Activated T-helper 17 cell treated with anti-CD3 and anti-CD28 coated beads, Interleukin-2, amount 50 U/mL, for 72 hours (primary cell): ENCODE measurements at places on chromosomes 6 and 20.

DNA sequence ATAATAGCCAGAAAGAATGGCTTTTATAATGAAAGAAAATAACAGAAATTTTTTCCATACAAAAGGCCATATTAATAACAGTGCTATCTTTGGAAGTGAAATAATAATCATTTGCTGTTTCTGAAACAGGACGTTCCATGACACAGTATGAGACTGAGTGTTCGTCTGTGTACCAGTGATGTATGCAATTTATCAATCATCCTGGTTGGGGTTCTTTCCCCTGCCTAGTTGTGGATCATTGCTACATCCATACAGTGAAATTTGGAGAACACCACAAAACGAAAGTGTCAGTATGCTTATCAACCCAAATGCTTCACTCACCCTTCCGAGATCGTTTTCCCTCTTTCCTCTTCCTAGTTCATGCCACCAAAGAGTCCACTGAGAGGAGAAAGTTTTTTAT lies 151.4 kb upstream of the PRDM1 start:
- no peaks in the 10 kb centered on the region for H3K4me1 ChIP-seq
- ATAC-seq, result peak; percentile 23
- no peaks in the 10 kb centered on the region for H3K36me3 ChIP-seq
- no peak overlapping the region for H3K4me3 ChIP-seq

DNA sequence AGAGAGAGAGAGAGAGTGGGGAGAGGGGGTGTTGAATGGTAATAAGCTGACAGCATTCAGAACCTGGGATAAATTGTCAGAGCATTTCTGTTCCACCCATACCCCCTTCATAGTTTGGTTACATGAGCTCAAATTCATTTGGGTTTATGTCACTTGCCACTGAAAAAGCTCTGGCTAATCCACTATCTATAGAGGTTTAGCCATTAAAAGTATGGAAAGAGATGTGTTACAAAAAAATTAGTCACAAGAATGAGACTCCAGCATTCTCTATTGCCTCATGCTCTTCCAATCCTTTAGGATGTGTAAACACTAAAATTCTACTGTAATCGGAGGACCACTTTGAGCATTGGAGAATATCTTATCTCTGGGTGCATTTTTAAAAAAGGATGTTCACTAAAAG lies 297.6 kb upstream of the TCF21 start:
- H3K27me3 ChIP-seq, result no peaks in the 10 kb centered on the region
- no peaks in the 10 kb centered on the region for H3K4me1 ChIP-seq
- no peak overlapping the region for H3K27ac ChIP-seq
- H3K36me3 ChIP-seq, result no peaks in the 10 kb centered on the region
- H3K4me3 ChIP-seq, result no peak overlapping the region

GRCh38 chr6:34044945-34045595 lies 100.8 kb downstream of the GRM4 start:
- no peaks in the 10 kb centered on the region for H3K36me3 ChIP-seq
- no peaks in the 10 kb centered on the region for H3K27me3 ChIP-seq
- H3K27ac ChIP-seq, result no peak overlapping the region
- H3K4me1 ChIP-seq, result peaks cover 9% of the 10 kb centered on the region
- no peak overlapping the region for H3K4me3 ChIP-seq

- H3K27ac ChIP-seq, result peak overlapping the region; percentile 81
- peak overlapping the region; percentile 34 for H3K4me3 ChIP-seq
- peaks cover 24% of the 10 kb centered on the region for H3K4me1 ChIP-seq
- no peaks in the 10 kb centered on the region for H3K36me3 ChIP-seq
- no peak for ATAC-seq
These were observed 32.4 kb upstream of the ADTRP start for GRCh38 chr6:11810854-11811643.

DNA sequence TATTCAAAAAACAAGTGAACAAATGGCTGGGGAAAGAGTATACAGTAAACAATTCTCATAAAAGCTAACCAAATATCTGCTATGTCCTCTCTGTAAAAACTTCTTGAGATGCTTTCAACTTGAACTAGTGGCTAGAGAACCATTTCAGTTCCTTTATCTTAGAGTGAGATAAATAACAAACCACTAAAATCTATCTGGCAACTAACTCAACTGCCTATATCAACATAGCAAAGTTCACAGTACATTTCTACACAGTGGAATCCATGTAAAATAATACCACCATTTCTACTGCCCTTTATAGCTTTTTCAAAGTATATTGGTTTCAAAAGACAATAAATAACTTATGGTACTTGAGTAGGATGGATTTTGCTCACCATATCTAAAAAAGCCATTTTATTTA lies 95.1 kb downstream of the MMS22L start:
- no peak overlapping the region for H3K27ac ChIP-seq
- ATAC-seq, result no peak
- no peak overlapping the region for H3K4me3 ChIP-seq
- no peaks in the 10 kb centered on the region for H3K4me1 ChIP-seq
- no peaks in the 10 kb centered on the region for H3K36me3 ChIP-seq

DNA sequence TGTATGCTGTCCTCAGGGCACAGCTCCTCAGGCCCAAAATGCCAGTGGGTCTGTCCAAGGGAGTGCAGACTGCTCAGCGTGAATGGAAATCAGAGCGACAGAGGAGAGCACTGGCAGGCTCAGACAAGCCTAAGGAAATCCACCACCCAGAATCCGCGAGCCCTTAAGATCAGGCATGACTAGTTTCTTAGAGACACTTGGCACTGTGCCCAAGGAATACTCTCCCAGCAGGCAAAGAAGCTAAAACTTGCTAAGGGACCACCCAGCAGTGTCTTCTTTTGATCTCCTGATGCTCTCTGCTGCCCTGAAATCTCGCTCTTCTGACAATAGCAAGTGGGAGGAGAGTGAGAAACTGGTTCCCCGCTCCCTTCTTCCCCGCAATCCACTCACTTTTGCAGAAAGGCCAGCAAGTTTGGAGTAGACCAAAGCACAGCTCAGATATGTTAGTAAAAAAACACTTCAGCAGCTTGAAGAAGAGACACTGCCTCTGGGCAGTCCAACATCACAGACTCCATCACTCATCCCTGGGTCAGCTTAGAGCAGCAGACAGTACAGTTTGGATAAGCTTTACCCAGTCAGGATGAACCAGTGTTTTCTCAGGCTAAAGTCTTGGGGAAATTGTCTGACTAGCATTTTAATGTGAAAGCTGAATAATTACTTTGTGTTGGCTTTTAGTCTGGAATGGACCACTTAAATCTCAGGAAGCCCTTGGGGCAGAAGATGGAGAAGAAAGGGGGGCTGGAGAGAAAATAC lies 32.4 kb downstream of the TRAF3IP2 start:
- H3K27ac ChIP-seq, result peak overlapping the region; percentile 91
- peak overlapping the region; percentile 62 for H3K4me3 ChIP-seq
- H3K4me1 ChIP-seq, result peaks cover 27% of the 10 kb centered on the region
- no peak for ATAC-seq

GRCh38 chr6:44650947-44651346 lies 263.4 kb downstream of the CDC5L start:
- ATAC-seq, result no peak
- H3K27ac ChIP-seq, result no peak overlapping the region
- H3K36me3 ChIP-seq, result no peaks in the 10 kb centered on the region
- H3K27me3 ChIP-seq, result no peaks in the 10 kb centered on the region
- peaks cover 13% of the 10 kb centered on the region for H3K4me1 ChIP-seq

GRCh38 chr20:48763216-48763914 lies 64.4 kb downstream of the PREX1 start:
- H3K4me1 ChIP-seq, result peaks cover 69% of the 10 kb centered on the region
- H3K27ac ChIP-seq, result peak overlapping the region; percentile 96
- H3K4me3 ChIP-seq, result no peak overlapping the region
- no peaks in the 10 kb centered on the region for H3K27me3 ChIP-seq

DNA sequence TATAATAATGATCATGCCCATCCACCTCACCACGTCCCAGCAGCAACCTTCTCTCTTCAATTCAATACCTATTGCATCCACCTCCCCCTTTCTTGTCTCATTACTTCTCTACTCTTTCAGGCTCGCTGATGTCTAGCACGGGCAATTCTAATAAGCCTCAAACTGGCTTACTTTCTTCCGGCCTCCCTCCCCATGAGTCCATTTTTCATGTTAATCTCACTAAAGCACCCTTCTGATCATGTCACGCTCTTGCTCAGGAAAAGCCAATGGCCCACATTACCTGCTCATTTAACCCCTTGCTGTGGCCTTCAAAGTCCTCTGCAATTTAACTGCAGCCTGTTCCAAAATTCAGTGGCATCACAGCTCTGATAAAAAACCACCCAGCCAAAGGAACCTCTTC lies 105.1 kb downstream of the UTRN start:
- H3K36me3 ChIP-seq, result peaks cover 16% of the 10 kb centered on the region
- no peaks in the 10 kb centered on the region for H3K27me3 ChIP-seq
- H3K27ac ChIP-seq, result no peak overlapping the region
- peaks cover 19% of the 10 kb centered on the region for H3K4me1 ChIP-seq
- ATAC-seq, result no peak
